ENCODE measurements at places on chromosomes 12 and 14. TPM values are rescaled to one million over a fixed set of nuclear protein-coding genes. Genes with fewer than 3 reads are reported as not detected.

The PRPH gene
- 0.38 TPM for total RNA-seq

DNA sequence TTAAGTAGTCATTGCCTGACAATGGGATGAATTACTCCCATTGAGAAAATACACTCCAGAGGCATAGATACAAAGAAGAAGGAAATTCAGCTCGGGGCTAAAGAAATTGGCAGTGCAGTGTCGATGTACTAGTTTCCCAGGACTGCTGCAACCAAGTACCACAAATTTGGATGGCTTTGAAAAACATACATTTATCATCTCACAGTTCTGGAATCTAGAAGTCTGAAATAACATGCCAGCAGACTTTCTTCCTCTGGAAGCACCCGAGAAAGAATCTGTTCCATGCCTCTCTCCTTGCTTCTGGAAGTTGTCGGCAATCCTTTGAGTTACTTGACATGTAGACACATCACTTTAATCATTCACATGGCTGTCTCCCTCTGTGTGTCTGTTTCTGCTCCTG lies 101.9 kb downstream of the TMTC3 start:
- DNase-seq = no peak

The ZNF605 gene
- total RNA-seq = 12.6 TPM

The KCNMB4 gene
- total RNA-seq = 1.6 TPM

DNA sequence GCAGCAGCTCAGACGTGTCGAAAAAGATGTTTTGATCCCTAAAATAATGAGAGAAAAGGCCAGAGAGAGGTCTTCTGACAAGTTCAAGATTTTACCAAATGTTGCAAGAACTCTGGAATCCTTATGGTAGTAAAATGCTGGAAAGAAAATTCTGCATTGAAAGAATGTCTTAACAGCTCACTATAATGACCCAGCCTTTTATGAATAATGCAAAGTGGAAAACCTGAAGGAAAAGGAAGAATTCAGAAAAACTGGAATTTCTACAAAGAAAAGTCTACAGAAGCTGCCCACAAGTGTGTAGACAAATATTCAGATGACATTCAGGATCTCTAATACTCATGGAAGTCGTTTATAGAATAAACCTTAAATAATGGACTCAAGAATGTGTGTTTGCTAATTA lies 1.8 kb upstream of the CCDC88C start:
- no peak for DNase-seq

The POP5 gene
- total RNA-seq = 36.5 TPM

- DNase-seq = no peak
Measured at GRCh38 chr12:93569301-93569655, 3.2 kb upstream of the SOCS2 start.
